ENCODE measurements at places on chromosomes 16 and 17.
A peak's percentile ranks its signal among the peaks of the same experiment; 100 is the strongest.

DNA sequence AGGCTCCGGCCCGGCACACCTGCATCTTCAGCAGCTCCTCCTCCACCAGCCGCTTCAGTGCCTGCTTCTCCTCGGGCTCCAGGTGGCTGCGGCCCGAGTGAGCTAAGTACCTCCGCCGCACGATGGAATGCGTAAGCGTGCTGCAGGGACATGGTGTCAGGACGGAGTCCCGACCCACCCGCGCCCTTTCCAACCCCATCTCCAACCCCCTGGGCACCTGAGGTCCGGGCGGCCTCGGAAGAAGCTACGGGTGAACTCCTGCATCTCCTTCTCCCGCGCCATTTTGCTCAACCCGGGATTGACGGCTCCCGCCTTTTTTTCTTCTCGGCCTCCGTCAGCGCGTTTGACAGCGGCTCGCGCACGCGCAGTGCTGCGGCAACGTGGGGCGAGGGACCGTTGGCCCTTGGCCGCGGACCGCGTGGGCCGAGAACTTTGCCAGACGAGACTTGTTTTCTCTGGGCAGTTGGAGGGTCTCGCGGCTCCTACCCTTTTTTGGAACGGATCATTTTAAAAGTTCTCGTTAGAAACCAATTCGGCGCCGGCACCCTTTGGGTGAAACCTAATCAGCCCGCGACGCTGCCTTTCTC, at the start of gene HIRIP3:
Gene HIRIP3, minus strand, starts transcription at position 294 of the 587 bp plus-strand sequence. Its CDS starts 12 bp downstream, at position 282.
- peak; percentile 94 for DNase-seq

DNA sequence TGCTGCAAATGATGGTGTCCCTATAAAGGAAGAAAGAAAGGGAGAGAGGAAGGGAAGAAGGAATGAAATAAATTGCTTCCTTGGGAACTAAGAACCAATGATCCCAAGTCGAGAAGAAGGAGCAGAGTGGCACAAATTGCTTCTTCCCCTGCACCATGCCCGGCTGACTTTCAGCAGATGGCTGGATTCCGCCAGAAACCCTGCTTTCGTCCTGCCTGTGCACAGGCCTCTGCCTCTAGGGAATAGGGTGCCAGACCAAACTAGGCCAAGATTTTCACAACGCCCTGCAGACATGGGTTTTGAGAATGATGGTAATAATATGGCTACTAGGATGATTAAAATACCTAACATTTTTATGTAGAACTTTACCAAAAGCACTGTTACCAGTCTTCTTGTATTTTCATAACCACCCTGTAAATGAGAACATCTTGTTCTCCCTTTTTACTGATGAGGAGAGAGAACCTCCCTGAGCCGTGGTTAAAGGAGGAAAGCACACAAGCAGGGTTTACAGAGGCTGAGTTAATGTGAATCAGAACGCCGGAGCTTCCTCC, 122.1 kb upstream of the HSBP1 start:
- DNase-seq = no peak

DNA sequence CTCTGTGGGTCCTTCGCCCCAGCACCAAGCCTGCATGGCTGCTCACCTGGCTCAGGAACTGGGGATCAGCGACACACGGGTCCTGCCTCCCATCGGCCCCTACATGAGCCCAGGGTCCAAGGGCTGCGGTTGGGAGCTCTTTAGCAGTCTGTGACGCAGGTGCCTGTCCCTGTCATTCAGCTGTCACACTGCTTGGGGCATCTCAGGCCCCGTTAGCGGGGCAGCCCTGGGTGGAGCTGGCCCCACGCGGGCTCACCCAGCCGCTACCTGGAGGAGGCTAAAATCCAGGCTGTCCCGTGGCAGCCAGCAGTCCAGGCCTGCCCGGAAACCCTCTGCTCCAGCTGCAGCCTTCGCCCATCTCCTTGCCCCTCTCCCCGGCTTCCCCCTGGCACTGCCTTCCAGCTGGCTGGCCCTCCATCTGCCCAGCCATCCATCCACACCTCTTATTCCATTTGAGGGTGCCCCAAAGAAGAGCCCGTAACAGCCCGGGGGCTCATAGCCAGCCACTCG, 3.3 kb downstream of the GCGR start:
- DNase-seq = no peak

- DNase-seq = peak; percentile 15
Measured at GRCh38 chr16:72921620-72922019, 126.3 kb downstream of the ZFHX3 start.

- DNase-seq = peak; percentile 34
Measured at GRCh38 chr17:48554412-48555257, 9.7 kb upstream of the HOXB2 start.

- DNase-seq = no peak
Measured at GRCh38 chr16:89097392-89097772, 3.7 kb downstream of the ACSF3 start.

- no peak for DNase-seq
Measured at GRCh38 chr17:82323514-82324234, 6.3 kb upstream of the CD7 start.

GRCh38 chr17:7176107-7176840, 2.9 kb downstream of the ASGR1 start:
- DNase-seq = no peak

DNA sequence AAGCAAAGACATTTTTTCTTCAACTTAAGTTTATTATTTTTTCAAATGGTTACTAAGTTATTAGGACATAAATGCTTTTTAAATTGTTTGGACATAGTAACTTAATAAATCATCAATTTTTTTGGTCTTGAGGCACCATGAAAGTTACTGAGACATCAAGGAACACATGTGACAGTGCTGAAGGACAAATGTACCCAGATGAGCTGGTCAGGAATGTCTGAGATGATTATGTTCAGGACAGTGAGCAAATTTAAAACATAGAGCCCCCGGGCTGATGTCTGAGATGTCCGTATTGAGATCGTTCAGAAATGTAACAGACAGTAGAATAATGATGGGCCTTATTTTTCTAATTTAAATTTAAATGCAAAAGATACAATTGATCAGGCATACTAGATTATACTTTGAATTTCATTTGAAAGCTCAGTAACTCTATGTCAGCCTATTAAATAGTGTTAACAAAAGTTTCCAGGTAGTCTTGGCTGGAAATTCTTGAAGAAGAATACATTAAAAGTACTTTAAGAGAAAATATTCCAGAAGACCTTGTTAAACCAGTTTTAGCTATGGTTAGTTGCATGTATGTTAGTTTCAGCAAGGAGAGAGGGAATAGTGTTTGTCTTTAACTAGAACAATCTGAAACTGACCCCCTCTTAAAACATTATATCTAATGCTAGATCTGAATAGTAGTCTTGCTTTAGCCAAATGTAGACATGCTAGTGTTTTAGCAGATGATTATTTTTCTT, 36.4 kb downstream of the SEC14L1 start:
- DNase-seq = no peak

DNA sequence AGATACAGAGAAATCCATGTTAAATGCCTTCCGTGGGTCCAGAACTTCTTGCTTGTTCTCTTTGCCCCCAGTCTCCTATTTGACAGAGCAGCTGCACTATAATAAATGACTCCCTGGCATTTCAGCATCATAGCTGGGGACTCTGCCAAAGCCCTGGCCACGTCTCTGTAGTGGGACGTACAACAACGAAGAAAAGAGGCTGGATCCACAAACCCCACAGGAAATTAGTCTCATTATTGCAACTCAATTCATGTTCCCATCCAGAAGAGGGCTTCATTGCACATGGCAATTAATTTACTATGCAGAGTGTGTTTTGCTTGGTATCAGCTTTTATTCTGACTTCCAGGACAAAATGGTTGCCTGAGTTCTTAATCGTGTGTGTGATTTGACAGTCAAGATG, 121.3 kb downstream of the CDH13 start:
- no peak for DNase-seq

DNA sequence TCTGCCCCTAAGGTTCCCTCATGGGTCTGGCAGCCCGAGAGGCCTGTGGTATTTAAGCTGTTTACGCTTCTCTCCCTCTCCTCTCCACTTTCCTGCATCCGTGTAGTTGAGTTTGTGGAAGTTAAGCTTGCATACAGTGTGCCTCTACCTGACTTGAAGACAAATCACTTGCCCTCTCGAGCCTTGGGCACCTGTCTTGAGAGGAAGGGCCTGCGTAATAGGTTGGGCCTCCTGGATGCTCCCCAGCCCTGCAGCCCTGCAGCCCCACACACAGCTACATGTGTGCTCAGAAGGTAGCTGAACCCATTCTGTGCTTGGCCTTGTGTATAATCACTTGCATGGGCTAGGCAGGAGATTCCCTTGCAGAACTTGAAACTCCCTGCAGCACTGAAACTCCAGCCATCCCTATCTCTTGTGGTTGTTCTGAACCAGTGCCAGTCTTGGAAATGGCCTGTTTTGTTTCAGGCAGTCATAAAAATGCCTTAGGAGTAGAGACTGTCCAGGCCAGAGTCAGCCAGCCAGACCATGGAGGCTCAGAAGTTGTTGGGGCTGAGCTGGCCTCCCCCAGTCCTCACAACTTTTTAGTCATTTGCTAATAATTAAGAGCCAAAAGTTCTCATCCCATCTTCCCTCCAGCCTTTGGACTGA, 134.6 kb downstream of the CLEC16A start:
- DNase-seq = no peak

- no peak for DNase-seq
Measured at GRCh38 chr17:7363311-7363710, 8.4 kb downstream of the TMEM95 start.

- DNase-seq = no peak
Measured at GRCh38 chr17:57879437-57880085, 29.7 kb upstream of the MRPS23 start.

DNA sequence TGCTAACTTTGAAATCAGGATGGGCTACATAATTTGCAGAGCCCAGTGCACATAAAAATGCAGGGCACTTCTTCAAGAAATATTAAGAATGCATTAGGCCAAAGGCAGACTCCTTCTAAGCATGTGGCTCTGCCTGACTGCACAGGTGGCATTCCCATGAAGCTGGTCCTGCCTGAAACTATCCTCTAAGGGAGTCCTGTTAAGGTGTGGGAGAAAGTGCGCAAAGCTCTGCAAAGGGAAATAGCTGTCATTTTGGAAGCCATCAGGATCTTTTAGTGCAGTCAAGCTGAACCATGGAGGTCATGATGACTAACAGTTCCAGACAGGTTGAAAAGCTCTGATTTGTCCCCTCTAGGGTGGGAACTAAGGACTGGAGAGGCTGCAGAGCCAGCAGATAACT, 41.9 kb upstream of the CRHR1 start:
- no peak for DNase-seq

DNA sequence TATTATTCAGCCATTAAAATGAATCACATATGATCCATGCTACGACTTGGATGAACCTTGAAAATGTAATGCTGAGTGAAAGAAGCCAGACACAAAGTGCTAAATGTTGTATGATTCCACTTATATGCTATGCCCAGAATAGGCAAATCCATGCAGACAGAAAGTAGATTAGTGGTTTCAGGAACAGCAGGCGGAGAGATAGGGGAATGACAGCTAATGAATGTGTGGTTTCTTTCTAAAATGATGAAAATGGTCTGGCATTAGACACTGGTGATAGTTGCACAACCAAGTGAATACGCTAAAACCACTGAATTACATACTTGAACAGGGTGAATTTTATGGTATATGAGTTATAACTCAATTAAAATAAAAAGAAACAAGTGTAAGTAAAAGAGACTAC, 121.8 kb upstream of the NOG start:
- no peak for DNase-seq

DNA sequence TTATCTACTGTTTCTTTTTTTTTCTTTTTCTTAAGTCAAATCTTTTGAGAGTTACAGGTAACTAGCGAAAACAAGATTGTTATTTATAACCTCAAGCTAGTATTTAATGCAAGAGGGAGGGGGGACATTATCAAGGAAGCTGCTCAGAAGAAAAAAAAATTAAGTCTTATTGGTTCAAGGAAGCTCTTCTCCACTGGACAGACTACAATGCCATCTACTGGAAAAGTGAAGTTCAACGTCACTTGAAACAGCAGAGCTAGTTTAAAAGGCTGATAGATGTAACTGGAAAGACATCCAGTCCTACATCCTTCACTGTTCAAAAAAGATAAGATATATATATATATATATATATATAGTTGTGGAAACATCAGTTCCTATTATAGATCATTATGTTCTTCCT, 418.0 kb upstream of the PSMD7 start:
- no peak for DNase-seq

- DNase-seq = peak; percentile 51
Measured at GRCh38 chr16:57446531-57447185, 527 bp downstream of the CIAPIN1 start.

DNA sequence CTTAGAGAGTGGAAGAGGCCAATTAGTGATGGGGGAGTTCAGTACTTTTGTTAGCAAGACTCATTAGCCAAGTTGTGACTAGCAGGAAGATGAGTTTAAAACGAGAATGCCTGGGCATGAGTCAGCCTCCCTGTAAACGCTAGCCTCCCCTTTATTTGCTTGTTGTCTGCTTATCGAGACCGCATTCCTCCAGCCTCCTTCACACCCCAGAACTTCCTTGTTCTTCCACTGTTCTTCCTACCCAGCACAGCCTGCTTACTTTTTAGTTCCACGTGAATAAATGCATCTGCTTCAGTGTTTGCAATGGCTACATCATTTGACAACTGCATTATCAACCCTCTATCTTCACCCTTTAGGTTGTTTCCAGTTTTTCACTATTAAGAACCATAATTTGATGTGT, 20.2 kb upstream of the OR3A1 start:
- no peak for DNase-seq

- DNase-seq = no peak
Measured at GRCh38 chr17:55731586-55732250, 9.1 kb upstream of the TMEM100 start.

DNA sequence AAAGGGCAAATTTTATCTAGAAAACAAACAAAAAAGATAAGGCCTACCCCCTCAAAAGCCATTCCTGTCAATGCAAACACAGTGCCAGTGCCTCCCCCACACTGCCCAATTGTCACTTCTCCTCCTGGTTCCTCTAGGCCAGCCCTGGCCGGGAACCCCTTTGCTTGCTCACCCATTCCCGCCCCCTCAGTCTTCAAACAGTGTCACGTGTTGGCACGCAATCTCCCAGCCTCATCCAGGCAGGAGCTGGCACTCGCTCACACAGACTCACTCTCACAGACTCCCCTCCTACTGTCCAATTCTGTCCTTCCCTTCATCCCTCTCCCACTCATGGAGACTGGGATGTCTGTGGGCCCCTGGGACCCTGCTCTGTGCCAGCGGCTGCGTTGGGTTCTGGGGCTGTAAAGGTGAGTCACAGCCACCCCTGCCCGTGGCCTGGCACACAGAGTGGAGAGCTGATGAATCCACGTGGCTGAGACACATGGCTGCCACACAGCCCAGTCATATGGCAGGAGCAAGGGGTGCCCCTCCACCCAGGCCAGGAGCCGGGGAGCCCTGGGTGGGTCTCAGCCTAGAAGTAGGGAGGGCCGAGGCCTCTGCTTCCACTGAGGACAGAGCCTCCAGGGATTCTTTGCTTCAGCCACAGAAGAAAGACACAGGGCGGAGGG, 54.8 kb downstream of the VAC14 start:
- DNase-seq = no peak

- no peak for DNase-seq
Measured at GRCh38 chr16:79316004-79316458, 284.5 kb downstream of the MAF start.

GRCh38 chr17:45425125-45425983, 7.3 kb downstream of the ARHGAP27 start:
- DNase-seq = peak; percentile 90

- no peak for DNase-seq
Measured at GRCh38 chr17:39765175-39765574, 27.4 kb downstream of the GRB7 start.

- no peak for DNase-seq
Measured at GRCh38 chr16:69613378-69614154, 47.8 kb downstream of the NFAT5 start.

GRCh38 chr17:17872547-17873345, 36.0 kb upstream of the SREBF1 start:
- DNase-seq = no peak

Data from NCI-H146 (cell line).